ENCODE measurements at places on chromosomes 3 and 15.

DNA sequence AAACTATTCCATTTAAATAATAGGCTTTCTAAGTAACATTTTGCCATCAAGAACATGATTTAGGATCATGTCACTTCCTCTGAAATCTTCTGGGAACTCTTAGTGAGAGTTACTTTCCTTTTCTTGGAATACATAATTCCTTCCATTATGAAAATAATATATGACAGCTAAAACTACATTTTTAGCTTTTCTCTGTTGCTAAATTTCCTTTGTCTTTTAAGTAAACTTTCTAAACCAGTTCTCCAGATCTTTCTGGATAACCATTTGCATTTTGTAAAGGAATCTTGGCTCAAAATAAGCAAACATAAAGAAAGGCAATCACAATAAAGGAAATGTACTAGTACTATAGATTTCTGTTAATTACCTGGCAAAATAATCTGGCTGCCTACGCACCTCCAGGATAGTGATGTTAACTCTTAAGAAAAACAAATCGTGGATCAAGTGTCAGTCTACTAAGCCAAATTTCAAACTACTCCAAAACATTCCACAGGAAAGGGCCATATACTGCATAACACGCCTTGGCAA, 165.7 kb downstream of the ZNF385D start:
- no peak for DNase-seq

DNA sequence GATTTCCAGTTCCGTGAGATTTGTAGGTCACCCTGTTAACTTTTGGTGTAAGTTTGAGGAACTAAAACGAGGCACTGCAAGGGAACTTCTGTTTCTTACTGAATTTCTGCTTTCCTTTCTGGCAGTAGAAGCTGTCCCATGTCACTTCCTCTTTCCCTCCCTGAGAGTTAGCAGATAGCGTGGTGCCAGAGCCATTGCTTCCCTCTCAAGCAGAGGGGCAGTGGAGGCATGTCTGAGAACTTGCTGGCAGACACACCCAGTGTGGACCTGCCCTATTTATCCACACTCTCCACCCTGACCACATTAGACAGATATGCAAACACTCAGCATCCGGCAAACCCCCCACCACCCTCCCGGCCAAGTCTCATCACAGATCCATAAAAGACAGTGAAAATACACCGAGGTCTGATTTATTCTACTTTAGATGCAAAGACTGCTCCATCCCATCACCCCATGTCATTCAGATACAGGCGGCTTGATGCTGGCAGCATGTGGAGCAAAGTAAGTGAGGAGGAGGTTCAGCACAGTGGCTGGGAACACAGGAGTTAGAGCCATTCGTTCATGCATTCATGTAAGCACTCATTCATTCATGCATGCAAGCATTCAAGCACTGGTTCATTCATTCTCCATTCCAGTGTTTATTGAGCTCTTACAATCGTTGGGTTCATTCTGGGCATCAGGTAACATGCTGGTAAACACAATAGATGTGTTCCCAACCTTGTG, 324.7 kb downstream of the SHQ1 start:
- DNase-seq, result no peak

GRCh38 chr3:44584646-44585501, at the start of gene ZNF660:
Gene ZNF660, plus strand, starts transcription at chr3:44584964. Its CDS starts 9,230 bp downstream, at chr3:44594194.
- peak; percentile 62 for DNase-seq

- no peak for DNase-seq
These were observed 276.6 kb upstream of the NR2F2 start for GRCh38 chr15:96053781-96054428.

DNA sequence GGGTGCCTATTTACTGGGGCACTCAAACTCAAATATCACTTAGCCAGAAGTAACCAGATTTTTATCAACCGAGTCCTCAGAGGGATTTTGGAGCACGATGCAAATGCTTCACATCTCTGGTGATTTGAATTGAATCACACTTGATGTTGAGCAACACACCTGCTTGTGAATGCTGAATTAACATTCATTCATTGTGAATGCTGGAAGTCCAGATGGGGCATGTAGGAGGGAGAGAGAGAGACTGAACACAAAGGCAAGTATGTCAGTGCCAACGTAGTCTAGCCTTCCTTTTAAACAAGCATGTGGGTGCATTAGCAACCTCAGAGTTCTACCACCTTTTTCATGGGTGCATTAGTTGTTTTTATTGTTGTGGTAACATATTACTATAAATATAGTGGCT, 156.2 kb downstream of the ADAMTSL3 start:
- no peak for DNase-seq

- DNase-seq, result peak; percentile 95
These were observed 263.1 kb upstream of the DNAJC19 start for GRCh38 chr3:181252631-181253030.

- peak; percentile 61 for DNase-seq
These were observed 229.6 kb downstream of the BBX start for GRCh38 chr3:107752202-107752990.

DNA sequence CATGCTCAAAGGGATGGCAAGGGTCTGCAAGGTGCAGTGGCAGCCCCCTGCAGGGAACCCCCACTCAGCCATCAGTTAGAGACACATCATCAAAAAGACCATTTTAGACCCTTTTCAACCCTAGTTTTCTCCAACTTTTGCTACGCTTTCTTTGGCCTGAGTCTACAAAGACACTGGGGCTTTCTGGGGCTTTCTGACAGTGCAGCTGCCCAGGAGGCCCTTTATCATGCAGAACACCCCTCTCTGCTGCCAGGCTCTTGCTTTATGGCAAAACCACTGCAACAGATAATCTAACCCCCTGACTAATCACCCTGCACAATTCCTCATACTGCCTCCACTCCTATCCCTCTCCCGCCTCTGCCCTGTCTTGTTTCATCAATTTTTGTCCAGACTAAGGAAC, 2.4 kb downstream of the NMNAT3 start:
- DNase-seq, result no peak

DNA sequence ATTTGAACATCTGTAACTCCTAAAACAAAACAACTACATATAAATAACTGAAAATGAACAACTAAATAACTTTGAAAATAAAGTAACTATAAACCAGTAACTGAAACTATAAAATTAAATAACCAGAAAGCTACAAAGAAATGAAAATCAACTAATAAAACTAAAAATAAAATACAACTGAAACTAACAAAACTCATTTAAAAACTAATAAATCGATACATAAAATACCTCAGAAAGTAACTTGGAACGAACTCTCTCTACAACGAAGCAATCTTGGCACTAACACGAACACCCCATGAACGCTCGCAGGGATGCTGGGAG, 15.9 kb upstream of the LAMP3 start:
- DNase-seq, result no peak

DNA sequence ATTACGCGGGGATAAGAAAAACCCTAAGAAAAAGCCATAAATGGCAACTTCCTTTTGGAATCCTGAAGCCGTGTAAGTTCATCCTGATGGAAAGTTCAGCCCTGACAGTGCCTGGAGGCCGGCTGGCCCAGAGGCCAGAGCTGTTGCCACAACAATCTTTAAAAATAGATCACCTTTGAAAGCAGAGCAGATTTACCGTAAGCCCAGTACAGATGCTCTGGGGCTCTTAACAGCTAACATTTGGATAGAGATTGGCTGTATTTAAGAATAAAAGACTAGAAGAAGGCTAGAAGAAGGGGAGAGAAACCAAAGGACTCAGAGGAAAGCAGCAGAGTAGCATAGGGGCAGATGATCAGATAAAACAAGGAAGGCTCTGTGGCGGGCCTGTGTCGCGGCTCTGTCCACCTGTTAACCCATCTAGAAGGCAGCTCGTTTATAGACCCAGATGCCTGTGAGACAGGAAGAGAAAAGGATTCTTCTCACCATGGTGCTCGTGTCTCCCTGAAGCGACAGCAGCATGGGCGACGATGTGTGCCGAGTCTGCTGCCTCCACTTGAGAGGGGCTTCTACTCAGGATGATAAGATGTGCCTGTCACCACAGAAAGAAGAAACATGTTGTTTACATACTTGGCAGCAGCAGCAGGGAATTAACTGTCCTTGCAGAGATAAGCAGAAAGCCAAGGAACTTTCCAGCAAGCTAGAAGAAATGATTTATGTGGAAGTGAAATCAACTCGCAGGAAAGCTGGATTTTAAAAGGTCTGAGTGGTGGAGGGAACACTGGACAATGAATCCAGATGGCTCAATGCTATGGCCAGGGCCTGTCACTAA, 69.9 kb downstream of the SYNM start:
- no peak for DNase-seq

GRCh38 chr3:113148284-113148683, 63.1 kb upstream of the BOC start:
- DNase-seq, result peak; percentile 91

GRCh38 chr3:60953351-60953750, 297.9 kb downstream of the FHIT start:
- no peak for DNase-seq

- DNase-seq, result no peak
These were observed 32.6 kb downstream of the EIF2AK4 start for GRCh38 chr15:39966521-39966920.

DNA sequence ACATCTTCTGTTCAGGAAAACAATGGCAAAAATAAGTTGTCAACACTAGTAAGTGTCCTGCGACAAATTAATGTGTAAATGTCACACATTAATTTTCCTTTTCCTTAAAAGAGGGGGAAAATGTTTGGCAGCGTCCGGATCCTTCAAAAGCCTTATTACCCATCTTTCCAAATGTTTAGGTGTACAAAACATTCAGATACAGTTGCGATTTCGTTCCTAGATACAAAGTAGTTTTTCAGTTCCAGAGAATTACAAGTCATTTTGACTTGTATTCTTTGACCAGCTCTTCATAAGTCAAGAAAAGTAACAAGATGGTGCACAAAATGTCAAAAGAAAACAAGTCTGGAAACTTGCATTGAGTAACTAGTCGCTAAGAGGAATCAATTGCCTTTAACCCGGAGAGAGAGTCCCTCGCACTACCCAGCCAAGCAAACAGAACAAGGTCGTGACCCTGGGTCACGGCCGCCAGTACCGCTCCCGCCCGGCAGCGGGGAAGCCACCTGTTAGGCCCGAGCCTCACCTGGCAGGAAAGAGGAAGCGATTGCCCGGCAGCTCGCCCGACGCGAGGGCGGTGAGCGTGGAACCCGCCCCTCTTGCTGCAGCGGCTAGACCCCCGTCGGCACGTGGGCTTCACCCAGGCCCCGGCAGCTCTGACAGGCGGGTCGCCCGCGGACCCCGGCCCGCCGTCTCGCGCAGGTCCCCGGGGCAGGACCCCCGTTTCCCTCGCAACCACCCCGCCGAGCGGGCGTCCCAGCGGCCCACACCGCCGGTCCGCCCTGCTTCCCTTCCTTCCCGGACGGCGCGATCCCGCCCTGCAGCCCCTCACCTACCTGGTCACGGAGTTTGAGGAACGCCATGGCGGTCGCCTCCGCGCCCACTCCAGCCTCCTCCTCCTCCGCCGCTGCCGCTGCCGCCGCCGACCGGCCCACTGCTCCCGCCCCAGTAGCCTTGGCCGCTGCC, 61.0 kb upstream of the ANKRD28 start:
- DNase-seq, result peak; percentile 19

GRCh38 chr15:95883064-95883463, 447.4 kb upstream of the NR2F2 start:
- no peak for DNase-seq

DNA sequence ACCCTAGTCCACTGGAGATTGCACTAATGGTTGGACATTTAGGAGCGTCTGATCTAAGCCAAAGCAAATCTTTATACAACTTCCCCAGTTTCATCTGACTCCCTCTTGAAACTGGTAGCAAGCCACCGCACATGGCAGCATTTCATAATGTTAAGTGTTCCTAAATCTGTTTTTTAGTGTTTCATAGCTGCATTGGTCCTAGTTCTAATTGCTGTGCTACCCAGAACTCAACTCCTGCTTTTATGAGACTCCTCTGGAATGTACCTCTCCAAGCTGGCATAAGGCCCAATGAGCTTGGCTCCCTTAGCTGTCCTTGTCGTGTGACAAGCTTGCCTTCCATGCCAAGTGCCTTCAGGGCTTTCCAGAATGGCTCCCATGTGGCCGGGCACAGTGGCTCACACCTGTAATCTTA, 65.3 kb upstream of the FLNB start:
- DNase-seq, result no peak
